ENCODE measurements at places on chromosomes 6 and 20. TPM values are rescaled to one million over a fixed set of nuclear protein-coding genes. Genes with fewer than 3 reads are reported as not detected.

The STMN3 gene
- total RNA-seq = 5.6 TPM

The DUSP15 gene
- total RNA-seq = not detected

The BMP2 gene
- 2.5 TPM for total RNA-seq

The AKAP12 gene
- 7.0 TPM for total RNA-seq

The ZC3H12D gene
- not detected for total RNA-seq

The PGC gene
- not detected for total RNA-seq

The PAK5 gene
- total RNA-seq = 0.14 TPM

The RIPPLY2 gene
- total RNA-seq = not detected

The THBD gene
- total RNA-seq = 44.2 TPM

The PRND gene
- total RNA-seq = not detected

The CDSN gene
- 0.14 TPM for total RNA-seq

The PCK1 gene
- total RNA-seq = not detected

The MATN4 gene
- total RNA-seq = 0.05 TPM

The HEY2 gene
- 0.78 TPM for total RNA-seq

The NQO2 gene
- total RNA-seq = 24.8 TPM

The GGTLC1 gene
- not detected for total RNA-seq

The NINL gene
- total RNA-seq = 3.7 TPM

The ENPP3 gene
- not detected for total RNA-seq

The FAM83B gene
- 35.7 TPM for total RNA-seq

The HLA-DQA1 gene
- total RNA-seq = not detected

The CCR6 gene
- not detected for total RNA-seq

The SOX18 gene
- total RNA-seq = 0.07 TPM

The TNF gene
- 0.23 TPM for total RNA-seq

The TLDC2 gene
- total RNA-seq = not detected

The IPCEF1 gene
- total RNA-seq = 0.07 TPM

The ZC2HC1B gene
- 1.3 TPM for total RNA-seq

The PHF1 gene
- total RNA-seq = 17.6 TPM

The MLN gene
- not detected for total RNA-seq

The CDH22 gene
- not detected for total RNA-seq

The MUC21 gene
- not detected for total RNA-seq

The MAS1 gene
- not detected for total RNA-seq

The HCK gene
- total RNA-seq = not detected

Measured in airway epithelial cell (primary cell).